ENCODE measurements at places on chromosomes 13 and 19. TPM values are rescaled to one million over a fixed set of nuclear protein-coding genes. Genes with fewer than 3 reads are reported as not detected.

HCST gene
- 567 TPM for polyA plus RNA-seq

CYP2F1 gene
- polyA plus RNA-seq = not detected

KIR2DL4 gene
- not detected for polyA plus RNA-seq

WDR87 gene
- polyA plus RNA-seq = not detected

FFAR3 gene
- not detected for polyA plus RNA-seq

FARP1 gene
- polyA plus RNA-seq = 0.26 TPM

S1PR2 gene
- 2.3 TPM for polyA plus RNA-seq

CCNA1 gene
- polyA plus RNA-seq = not detected

WDR88 gene
- polyA plus RNA-seq = 0.11 TPM

METTL21C gene
- not detected for polyA plus RNA-seq

SPACA7 gene
- polyA plus RNA-seq = not detected

NTF4 gene
- polyA plus RNA-seq = not detected

CYP2A7 gene
- polyA plus RNA-seq = not detected

LHFPL6 gene
- not detected for polyA plus RNA-seq

CPT1C gene
- 0.24 TPM for polyA plus RNA-seq

TMPRSS9 gene
- polyA plus RNA-seq = not detected

CEACAM4 gene
- not detected for polyA plus RNA-seq

DOHH gene
- 13.0 TPM for polyA plus RNA-seq

ZNF709 gene
- 1.1 TPM for polyA plus RNA-seq

SERTM1 gene
- not detected for polyA plus RNA-seq

LGI4 gene
- not detected for polyA plus RNA-seq

SIGLEC9 gene
- 2.4 TPM for polyA plus RNA-seq

ZNF730 gene
- not detected for polyA plus RNA-seq

FLT3LG gene
- 145 TPM for polyA plus RNA-seq

TRMT1 gene
- polyA plus RNA-seq = 24.9 TPM

ZNF296 gene
- 0.98 TPM for polyA plus RNA-seq

CYP2S1 gene
- not detected for polyA plus RNA-seq

PHLDB3 gene
- 1.3 TPM for polyA plus RNA-seq

EPSTI1 gene
- polyA plus RNA-seq = 19.1 TPM

UBE2L5 gene
- not detected for polyA plus RNA-seq

SMIM17 gene
- polyA plus RNA-seq = not detected
